ENCODE measurements at places on chromosomes 7 and 10.

GRCh38 chr7:96059075-96059474 is 262.8 kb downstream of the SLC25A13 start:
- DNase-seq: no peak

DNA sequence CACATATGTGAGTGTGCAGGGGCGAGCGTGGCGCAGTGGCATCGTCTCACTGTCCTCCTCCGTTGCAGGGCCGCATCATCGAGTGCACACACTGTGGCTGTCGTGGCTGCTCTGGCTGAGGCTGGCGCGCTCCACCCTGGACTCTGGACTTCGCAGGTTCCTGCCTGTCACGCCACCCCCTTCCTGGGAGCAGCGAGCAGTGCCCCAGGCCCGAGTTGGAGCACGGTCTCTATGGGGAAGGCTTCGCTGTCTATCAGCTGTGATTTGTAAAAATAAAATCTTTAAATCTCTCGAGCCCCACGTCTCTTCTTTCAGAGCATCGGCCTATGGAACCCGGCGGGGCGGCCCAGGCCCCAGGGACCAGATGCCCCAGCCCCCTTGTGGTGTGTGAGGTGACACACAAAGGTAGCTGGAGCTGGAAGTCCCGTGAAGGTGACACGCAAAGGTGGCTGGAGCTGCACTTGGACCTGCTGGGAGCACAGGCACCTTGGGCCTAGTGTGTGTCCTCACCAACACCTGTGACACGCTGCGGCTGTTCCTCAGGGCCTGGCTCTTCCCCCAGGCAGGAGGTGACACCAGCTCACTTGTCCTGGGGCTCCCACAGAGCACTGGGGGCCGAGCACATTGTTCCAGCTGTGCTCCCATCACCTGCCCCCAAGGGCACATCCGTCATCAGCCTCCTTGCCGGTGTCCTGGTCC is 10.7 kb downstream of the BUD31 start:
- DNase-seq: no peak

GRCh38 chr7:5773661-5774086 is 7.8 kb downstream of the RNF216 start:
- peak; percentile 63 for DNase-seq

DNA sequence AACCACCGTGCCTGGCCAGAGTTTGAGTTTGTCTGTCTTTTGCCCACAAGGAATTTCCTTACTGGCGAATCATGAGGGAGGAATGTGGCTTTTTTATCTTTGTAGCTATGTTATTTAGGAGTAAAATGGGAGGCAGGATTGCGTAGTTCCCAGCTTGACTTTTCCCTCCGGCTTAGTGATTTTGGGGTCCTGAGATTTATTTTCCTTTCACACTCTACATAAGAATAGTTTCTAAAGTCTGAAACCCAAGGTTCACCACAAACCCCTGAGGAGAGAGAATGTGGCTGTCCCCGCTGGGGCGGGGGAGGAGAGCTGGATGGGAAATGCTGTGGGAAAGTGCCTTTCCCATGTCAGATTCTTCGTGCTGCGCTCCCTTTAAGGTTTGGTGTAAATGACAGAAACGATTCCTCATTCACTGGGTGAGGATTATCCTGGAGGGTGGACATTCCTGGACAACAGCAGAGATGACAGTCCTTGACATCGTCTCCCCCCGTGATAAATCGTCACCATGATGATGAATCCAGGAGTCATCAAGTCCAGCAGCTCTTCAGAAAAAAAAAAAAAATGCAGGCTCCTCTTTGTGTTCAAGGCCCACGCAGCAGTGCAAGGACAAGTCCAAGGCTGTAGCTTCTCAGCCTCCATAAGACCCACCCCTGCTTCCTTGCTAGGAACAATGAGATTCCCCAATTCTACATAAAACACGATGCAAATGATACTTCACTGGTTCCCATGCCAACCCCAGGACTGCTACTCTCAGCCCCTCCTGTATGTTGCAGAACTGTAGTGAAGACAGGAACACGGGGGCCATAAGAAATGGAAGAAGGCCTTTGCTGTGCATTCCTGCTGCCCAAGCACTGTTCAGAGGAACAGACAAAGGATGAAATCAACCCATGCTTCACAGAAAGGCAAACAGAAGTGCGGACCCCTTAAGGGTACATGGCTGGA is 233.1 kb downstream of the CCDC3 start:
- no peak for DNase-seq

GRCh38 chr10:43421201-43421507 is 12.2 kb upstream of the HNRNPF start:
- DNase-seq: no peak

- DNase-seq: no peak
Observed at GRCh38 chr10:132075909-132076577, 10.3 kb downstream of the JAKMIP3 start.
